NCI-H1105 treated with DMSO at 0.1 percent for 48 hours (cell line): ENCODE measurements at places on chromosomes 6 and 20.

GRCh38 chr6:54428431-54428830, 120.2 kb downstream of the TINAG start:
- no peak for DNase-seq

GRCh38 chr20:47854687-47855212, 69.5 kb upstream of the SULF2 start:
- DNase-seq: peak; percentile 37

- no peak for DNase-seq
Observed at GRCh38 chr6:72363844-72364740, 257.8 kb upstream of the KCNQ5 start.

DNA sequence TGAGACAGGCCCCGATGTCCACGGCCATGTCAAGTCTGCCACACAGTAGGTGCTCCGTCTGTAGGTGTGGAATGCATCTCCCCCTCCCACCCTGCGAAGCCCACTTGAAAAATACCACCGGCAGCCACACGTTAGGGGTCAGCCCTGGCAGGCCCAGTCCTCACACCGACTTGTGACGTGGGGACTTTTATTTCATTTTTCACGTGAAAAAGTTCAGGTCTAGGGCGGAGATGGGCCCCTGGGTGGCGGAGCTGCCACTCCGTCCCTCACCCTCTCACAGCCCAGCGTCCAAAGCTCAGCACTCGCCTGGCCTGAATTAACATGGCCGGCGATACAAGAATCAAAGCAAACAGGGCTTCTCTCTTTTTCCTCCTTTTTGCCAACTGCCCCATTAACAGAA, 3.8 kb upstream of the TUBB1 start:
- no peak for DNase-seq

- no peak for DNase-seq
Observed at GRCh38 chr20:61220131-61220530, 31.9 kb upstream of the CDH4 start.

- DNase-seq: no peak
Observed at GRCh38 chr20:4260102-4260501, 244.7 kb upstream of the RNF24 start.

DNA sequence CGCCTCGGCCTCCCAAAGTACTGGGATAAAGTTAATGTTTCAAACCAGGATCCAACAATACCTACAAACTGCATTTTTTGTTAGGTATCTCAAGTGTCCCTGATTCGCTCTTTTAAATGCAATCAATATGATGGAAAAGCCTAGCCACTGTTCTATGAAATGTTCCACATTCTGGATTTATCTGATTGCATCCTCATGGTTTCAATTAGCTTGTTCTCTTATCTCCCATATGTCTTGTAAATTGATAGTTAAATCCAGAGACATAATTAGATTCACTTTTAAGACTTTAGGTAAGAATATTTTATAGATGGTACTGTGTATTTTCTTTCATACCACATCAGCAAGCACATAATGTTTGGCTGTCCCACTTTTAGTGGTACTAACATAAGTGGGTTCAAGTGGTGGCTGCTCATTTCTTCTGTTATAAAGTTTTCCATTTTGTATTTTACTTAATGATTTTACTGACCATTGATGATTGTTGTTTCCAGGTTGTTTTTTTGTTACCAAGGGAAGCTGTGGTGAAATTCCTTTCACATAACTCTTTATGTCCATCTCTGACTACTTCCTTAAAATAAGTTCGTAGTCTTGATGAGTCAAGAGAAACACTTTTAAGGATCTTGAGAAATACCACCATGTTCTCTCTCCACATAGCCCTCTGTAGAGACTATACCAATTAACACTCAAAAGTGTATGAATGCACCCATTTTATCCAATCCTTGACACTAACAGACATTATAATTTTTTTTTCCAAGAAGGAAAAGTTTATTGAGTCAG, 40.5 kb downstream of the RNGTT start:
- DNase-seq: no peak

DNA sequence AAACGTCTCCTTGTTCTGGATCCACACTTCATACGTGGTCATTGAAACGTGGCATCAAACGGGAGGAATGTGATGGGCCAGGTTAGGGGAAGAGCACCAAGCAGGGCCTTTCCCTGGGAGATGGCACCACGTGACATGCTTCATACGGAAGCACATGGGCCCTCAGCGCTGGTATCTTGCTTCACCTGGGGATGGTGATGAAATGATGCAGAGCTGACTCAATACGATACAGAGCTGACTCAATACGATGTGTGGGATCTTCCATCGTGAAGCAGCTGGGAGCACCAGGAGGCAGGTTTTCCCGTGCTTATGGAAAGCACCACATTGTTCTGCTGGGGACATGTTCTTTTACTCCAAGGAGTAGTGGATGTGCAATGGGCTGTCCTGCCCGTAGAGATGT, 22.5 kb upstream of the TAGAP start:
- DNase-seq: no peak

- no peak for DNase-seq
Observed at GRCh38 chr6:35089935-35090505, 51.1 kb downstream of the TCP11 start.

GRCh38 chr6:75349262-75349984, 64.8 kb upstream of the TMEM30A start:
- DNase-seq: peak; percentile 42

DNA sequence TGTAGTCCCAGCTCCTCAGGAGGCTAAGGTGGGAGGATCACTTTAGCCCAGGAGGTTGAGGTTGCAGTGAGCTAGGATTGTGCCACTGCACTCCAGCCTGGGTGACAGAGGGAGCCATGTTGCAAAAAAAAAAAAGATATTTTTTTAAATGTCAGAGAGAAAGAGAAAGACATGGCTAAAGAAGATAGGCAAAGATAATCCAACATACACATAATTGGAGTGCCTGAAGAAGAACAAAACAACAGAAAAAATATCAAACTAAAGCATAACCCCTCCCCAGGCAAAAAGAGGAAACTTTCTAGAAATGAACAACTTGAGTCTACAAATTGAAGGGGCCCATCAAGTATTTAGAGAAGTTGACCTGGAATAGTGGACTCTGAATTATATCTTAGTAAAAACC, 14.0 kb upstream of the GRM4 start:
- DNase-seq: no peak

- no peak for DNase-seq
Observed at GRCh38 chr20:64035066-64035932, 683 bp upstream of the C20orf204 start.

GRCh38 chr6:157429248-157429647, 48.3 kb downstream of the ZDHHC14 start:
- no peak for DNase-seq

- DNase-seq: no peak
Observed at GRCh38 chr20:62523473-62524203, 47.8 kb upstream of the GATA5 start.

- no peak for DNase-seq
Observed at GRCh38 chr6:31617010-31617409, 2.0 kb downstream of the AIF1 start.

DNA sequence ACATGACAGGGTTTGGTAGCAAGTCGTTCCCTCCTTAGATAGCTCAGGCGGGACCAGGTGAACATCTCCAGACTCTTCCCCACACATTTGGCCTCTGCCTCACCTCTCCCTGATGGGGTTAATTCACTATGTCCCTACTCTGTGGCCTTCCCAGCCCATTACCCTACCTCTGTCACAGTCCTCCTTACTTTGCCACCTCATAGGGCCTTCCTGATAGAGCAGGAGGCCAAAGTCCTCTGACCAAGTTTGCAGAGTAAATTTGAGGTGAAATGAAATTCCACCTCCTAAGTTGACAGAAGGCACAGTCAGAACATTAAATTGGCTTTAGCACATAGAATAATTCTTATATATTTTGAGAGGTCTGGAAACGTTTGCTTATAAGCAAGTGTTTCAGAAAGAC, 53.1 kb upstream of the ARMC2 start:
- no peak for DNase-seq

DNA sequence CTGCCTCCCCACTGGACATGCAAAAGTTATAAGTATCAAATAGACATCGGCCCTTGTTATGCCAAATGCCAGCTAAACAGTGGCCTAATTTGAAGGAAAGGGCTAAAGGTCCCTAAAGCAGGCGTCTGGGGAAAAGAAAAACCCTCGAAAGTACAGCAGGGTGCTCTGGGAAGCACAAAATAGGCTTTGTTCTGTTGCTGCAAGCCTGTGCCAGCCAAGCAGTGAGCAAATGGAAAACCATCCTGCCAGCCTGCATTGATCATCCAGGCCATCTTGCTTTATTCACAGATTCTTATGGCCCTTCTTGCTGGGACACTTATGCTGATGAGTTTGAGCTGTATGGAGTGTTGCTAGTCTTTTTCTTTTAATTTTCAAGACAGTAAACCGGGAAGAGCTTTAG, 62.2 kb upstream of the PLEKHG1 start:
- DNase-seq: no peak

DNA sequence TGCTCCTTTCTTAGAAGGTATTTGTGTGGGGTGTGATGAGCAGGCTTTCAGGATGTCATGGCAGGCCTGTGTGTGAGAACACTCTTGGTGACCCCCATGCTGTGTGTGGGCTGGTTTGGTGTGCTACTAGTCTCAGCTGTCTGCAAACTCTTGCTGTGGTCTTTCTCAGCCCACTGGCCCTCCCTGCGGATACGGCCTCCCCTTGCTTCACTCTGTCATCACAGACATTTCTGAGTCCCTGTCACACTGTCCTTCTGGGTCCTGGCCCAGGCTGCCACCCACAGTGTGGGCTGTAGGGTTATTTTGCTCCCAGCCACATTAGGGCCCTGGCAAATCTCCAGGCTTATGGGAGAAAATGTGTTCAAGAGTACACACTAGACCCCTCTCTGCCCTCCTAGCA, 39.0 kb upstream of the ARMC2 start:
- no peak for DNase-seq

DNA sequence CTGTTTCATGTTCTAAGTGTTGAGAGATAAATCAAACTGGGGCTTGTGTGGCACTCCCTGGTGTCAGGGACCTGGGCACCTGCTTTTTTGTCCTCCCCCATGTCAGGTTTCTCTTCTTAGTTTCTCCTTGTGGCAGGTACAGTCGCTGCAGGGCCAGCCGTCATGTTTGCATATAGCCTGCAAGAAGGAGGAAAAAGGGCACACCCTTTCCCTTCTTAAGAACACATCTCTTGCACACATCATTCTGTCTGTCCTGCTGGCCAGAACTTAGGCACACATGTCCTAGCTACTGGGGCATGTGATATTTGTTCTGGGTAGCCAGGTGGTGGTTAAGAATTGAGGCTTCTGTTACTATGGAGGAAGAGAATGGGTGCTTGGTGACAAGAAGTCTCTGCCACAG, 27.9 kb downstream of the CDC5L start:
- DNase-seq: no peak

DNA sequence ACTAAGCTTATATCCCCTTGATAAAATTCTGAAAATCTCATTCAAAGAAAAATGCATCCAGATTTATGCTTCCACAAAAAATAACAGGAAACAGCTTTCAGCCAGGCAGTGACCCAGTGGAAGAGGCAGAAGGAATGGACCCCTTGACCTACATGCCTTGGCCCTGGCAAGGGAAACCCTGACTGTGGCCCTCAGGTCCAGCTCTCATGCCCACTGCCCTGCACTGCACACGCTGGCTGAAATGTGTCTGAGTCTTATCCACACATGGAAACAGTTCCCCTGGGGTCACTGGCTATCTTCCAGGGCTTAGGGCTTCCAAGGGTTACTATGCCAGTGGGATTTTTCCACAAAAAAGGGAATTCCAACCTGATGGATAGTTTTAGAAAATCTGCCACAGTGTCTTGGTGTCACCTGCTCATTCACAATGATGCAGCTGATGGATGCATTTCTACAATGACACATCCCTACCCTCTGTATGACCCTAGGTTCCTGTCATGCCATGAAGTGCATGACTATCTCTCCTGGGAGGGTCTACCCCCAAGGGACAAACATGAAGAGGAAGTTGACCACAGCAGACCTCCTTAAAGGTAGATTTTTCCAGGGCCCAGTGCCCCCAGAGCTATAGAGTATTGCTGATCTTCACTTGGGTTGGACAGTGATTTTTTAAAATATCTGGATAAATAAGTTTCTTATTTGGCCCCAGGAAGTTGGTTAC, 121.9 kb upstream of the CD93 start:
- no peak for DNase-seq

DNA sequence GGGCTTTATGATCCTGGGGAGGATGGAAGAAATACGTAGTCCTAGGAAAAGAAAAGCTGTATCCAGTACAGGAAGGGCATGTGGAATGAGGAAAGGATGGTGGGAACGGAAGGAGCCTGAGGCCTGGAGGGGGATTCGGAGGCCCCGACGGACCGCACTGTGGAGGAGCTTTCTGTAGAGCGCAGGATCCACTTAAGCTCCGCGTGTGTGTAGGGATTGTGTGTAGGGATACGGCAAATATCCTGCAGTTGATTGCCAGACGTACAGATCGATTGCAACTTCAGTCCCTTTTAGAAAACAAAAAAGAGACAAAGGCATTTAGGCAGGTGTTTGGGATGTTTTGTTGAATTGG, 32.6 kb upstream of the JAG1 start:
- DNase-seq: no peak

GRCh38 chr6:146544616-146545182, 1.1 kb downstream of the RAB32 start:
- no peak for DNase-seq

- DNase-seq: no peak
Observed at GRCh38 chr6:36550473-36551000, 3.3 kb upstream of the STK38 start.

DNA sequence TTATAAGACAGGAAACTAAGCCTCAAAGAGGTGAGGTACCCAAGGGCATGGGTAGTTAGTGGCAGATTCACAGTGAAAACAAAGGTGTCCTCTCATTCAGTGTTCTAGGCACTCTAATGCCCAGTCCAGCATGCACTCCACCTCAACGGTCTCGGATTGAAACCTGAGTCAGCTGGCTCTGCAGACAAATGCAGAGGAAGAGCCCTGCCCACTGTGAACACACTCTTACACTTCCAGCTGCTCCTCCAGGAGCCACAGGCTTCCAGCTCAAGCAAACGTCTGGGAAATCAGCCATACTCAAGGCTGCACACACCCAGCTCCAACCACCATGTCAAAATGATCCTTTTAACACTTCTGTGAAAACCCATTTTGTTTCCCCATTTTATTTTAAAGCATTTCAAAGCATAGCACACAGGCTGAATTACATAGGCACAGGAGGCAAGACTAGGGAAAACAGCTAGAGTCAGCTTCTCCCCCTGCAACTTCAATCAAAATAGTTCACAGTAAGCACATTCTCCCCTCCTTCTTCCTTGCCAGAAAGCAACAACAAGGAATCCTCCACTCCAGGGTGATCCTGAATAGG, 3.0 kb upstream of the IL17A start:
- DNase-seq: peak; percentile 3
